Stomach (tissue), 19 donors: ENCODE measurements at places on chromosomes 1 and 21.

GRCh38 chr1:236508593-236509027 is 15.2 kb upstream of the LGALS8 start:
- no peak overlapping the region for H3K4me3 ChIP-seq
- H3K27me3 ChIP-seq = no peaks in the 10 kb centered on the region
- peaks cover 30% of the 10 kb centered on the region for H3K4me1 ChIP-seq
- no peak for DNase-seq
- no peaks in the 10 kb centered on the region for H3K36me3 ChIP-seq

DNA sequence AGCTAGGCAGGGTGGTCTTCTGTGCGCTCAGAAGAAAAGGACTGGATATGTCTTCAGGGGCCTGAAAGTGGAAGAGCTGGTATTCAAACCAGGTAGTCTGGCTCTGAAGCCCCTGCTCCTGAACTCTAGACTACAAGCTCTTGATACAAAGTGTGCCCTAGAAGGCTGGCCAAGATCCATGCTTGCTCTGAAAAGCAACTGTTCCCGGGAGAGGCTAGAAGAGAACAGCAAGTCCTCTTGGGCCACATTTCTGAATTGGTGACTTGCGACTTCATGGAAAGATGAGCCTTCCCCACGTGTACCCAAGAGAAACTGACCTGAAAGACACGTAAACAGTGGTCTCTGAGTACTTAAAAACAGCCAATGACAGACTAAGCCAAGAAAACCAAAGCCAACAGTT is 123.3 kb upstream of the GRIK3 start:
- no peak overlapping the region for H3K27ac ChIP-seq
- DNase-seq = no peak
- H3K27me3 ChIP-seq = no peaks in the 10 kb centered on the region
- H3K36me3 ChIP-seq = no peaks in the 10 kb centered on the region
- no peak overlapping the region for H3K4me3 ChIP-seq

DNA sequence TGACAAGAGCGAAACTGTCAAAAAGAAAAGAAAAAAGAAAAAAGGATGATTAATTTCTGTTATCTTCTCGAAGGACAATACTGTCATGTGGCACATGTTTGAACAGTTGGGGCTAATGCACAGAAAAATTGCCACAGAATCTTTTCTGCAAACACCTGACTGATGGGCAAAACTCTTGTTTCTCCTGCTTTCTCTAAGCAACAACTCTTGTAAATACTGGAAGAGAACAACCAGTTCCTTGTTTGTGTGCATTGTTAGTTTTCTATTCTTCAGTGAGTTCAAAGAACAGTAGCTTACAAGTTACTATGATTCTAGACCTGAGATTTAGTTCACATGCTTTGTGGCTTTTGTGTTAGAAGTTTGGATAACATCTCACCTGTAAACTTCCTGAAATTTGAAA is 60.7 kb downstream of the CDC14A start:
- no peak overlapping the region for H3K4me3 ChIP-seq
- H3K27me3 ChIP-seq = no peaks in the 10 kb centered on the region
- no peak for DNase-seq
- peaks cover 27% of the 10 kb centered on the region for H3K4me1 ChIP-seq

DNA sequence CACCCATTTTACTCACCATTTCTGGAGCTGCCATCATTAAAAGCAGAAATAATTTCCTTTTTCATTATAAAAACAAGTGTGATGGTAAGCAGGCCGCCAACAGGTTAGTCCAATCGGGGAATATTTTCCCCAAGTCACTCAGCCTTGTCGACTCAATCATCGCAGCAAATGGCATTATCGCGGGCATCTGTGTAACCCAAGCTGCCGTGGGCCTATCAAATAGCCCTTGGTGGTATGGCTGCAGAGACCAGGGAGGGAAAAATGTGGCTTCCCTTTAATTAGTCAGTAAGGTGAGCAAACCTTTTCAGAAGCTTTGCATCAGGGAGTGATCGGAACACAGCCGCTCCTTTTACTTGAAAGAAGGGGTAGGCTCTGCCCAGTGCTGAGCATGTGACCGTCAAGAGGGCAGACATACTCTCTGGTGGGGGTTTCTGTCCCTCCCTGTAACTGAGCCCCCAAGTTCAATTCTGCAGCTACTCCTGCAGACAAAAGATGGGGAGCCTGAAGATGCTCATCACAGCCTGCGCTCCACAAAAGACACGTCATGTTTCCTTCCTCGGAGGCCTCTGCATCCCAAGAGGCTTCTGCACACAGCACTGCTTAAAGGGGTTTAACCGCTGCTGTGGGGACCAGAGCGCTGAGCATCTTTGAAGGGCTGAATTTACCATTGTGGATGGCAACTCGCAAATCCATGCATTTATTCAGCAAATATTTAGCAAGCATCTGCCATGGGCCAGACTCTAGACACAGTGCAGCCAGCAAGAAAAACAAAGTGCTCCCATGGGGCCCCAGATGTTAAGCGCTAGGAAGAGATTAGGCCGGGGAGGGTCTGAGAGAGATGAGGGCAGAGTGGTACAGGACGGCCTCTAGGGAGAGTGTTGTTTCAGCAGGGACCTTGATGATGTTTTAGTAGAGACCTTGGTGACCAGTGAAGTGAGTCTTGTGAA is 1.2 kb upstream of the TMPRSS3 start:
- no peak overlapping the region for H3K4me3 ChIP-seq
- no peak for DNase-seq
- H3K4me1 ChIP-seq = no peaks in the 10 kb centered on the region
- no peak overlapping the region for H3K27ac ChIP-seq
